LoVo (cell line): ENCODE measurements at places on chromosomes 7 and 10.
A peak's percentile ranks its signal among the peaks of the same experiment; 100 is the strongest.

- peak; percentile 59 for DNase-seq
Measured at GRCh38 chr10:96614515-96614914, 27.7 kb upstream of the TM9SF3 start.

DNA sequence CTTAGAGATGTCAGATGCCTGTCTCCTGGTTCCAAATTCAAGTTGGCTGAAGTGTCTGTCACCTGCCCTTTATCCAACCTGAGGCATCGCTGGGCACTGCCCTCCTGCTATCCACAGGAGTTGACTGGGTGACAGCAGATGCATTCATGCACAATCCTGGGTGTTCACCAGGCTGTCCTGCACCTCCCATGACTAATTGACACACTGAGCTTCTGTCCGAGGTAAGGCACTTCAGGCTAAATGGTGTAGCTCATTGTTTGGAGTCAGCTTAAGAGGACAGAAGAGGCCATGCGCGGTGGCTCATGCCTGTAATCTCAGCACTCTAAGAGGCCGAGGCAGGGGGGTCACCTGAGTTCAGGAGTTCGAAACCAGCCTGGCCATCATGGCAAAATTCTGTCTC lies 2.4 kb downstream of the UCMA start:
- DNase-seq = no peak

DNA sequence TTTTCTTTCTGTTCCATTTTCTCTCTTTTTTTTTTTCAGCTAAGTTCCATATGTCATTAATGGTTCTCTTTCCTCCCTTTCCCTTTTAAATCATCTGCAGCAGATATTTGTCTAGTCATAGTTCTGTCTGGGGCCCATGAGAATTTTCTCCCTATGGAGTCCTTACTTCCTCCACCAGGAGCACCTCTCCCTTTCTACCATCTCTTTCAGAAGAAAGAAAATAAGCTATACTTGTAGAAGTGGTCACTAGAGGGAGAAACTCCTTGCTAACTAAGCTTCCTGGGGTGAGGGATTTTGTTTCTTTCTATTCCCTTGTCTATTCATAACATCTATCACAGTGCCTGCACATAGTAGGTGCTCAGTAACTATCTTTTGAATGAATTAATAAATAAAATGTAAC lies 230.2 kb upstream of the HPS1 start:
- no peak for DNase-seq

DNA sequence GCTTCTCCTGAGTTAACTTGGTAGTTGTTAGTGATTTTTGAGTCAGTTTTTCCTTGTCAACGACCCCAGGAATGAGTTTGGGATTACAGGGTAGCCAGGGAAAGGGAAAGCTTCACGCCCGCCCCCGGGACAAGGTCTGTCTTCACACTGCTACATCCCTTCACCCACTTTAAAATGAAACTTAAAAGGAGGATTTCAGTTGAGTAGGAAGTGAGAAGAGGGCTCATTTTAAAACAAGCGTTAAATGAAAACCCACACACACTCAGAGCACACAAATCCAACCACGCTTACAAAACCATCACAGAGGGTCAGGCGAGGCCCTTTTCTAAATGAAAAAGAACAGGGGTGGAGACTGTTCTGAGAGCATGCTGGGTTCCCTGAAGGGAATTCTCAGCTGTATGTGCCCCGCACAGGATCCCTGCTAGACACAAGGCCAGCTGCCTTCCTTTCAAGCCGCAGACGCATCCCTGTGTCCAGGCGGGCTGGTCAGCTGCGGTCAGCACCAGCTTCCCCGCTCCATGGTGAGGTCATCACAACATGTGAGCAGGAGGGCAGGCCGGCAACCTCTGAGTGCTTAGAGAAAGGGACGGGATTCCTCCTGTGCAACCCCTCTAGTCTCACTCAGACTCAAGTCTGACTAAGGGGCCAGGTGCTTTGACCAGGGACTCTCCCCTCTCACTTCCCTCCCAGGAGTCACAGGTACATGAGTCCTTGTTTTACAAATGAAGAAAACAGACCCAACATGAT lies 111.8 kb downstream of the EGFR start:
- DNase-seq = no peak

DNA sequence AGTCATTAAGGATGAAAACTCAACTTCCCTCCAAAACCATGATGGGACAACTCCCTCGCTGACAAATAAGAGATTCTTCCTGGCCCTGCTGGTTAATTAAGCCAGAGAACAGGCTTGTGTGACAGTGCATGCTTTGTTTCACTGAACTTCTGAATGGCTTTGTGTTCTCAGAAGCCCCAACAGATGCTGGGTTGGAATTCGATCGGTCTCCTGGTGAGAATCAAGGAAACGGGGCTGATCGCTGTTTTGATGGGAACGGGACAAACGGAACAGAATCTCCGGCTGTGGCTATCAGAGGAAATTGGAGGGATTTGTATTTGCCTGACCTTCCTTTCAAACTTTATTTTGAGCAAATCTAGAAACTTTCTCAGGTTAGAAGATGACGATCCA lies 145.0 kb downstream of the RNF216 start:
- DNase-seq = no peak
